ENCODE measurements at places on chromosomes 11 and 22.

GRCh38 chr11:85806876-85807275, 4.1 kb downstream of the SYTL2 start:
- DNase-seq = no peak

DNA sequence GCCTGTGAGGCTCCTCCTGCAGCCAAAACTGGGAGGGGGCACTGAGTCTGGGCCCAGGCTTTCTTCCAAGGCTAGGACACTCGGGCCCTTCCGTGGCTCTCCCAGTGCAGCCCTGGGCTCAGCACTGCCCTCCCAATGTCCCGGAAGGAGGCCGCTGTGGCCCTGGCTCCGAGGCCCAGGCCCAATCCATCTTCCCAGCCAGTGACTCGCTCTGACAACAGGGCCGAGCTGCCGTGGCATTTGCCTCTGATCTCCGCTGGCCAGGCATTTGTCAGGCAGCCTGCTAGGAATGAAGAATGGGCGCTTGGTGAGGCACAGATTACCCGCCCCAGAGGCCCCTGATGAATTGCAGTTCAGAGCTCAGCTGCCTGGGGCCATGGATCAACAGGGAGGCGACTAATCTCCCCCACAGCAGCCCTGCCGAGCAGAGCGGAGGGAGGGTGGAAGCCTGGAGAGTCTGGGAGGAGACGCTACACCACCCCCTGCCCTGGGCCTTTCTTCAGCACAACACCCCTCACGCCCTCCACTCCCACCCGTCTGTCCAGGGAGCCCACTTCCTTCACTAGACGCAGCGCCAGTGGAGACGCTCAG, 8.3 kb downstream of the FXYD2 start:
- peak; percentile 50 for DNase-seq

- DNase-seq = no peak
These were observed 400.5 kb downstream of the NELL1 start for GRCh38 chr11:21069909-21070308.

GRCh38 chr22:44146088-44146861, 34.5 kb upstream of the PARVG start:
- DNase-seq = no peak
